Stimulated activated CD4-positive, alpha-beta T cell treated with anti-CD3 and anti-CD28 coated beads, Interleukin-2, amount 100 ng/mL, for 24 hours (primary cell): ENCODE measurements at places on chromosomes 11 and 22.
A peak's percentile ranks its signal among the peaks of the same experiment; 100 is the strongest.

GRCh38 chr22:29308791-29309262, 2.4 kb downstream of the GAS2L1 start:
- DNase-seq = no peak

DNA sequence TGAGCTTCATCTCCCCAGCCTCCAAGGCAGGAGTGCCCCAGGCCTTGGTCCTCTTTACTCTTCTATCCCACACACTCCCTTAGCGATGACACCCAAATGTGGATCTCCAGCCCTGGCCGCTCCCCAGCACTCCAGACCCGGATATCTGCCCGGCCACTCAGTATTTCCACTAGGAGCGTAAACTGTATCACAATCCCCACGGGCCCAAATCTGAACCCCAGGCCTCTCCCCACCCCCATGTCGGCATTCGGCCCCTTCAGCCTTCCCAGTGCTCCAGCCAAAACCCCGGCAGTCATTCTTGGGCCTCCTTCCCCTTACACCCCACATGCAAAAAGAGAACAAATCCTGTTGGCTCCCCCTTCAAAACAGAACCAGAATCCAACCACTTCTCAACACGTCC, 20.8 kb downstream of the WNT11 start:
- no peak for DNase-seq

DNA sequence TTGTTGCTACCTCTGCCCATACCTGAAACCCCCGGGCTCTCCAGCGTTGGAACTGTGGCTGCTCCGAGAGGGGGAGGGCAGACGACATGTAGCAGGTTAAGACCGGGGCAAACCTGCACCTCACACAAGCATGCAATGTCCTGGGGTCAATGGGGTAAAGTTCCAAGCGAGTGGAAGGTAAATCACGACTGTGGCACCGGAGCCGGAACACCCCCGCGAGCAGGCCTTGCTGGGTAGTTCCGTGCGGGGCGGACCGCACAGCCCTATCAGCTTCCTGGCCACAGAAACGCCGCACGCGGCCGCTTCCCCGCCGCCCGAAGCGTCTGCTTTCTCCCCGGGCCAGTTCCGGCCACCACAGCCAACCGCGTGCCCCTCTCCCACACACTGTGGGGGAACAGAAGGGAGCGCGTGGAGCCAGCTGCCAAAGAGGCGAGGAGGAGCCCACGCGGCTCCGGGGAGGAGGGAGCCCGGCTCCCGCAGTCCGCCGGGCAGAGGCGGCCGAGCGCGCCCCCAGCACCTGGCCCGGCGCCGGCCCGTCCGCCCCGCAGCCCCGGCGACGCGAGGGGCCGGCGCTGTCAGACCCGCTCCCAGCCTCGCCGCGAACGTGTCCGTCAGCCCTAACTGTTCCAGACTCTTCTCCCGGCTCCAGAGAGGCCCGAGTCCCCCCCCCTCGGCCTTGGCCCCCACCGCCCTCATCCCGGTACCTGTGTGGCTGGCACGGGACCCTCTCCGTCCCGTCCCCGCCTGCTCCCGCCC, 1.6 kb downstream of the SPTBN2 start:
- DNase-seq = peak; percentile 43

GRCh38 chr22:30204742-30205111, 41.8 kb downstream of the LIF start:
- DNase-seq = no peak

GRCh38 chr11:86874304-86875056, 74.1 kb downstream of the PRSS23 start:
- no peak for DNase-seq

- DNase-seq = no peak
Measured at GRCh38 chr22:50444663-50445062, 30.2 kb downstream of the SBF1 start.

GRCh38 chr11:66247295-66247694, 21.1 kb upstream of the RAB1B start:
- no peak for DNase-seq

DNA sequence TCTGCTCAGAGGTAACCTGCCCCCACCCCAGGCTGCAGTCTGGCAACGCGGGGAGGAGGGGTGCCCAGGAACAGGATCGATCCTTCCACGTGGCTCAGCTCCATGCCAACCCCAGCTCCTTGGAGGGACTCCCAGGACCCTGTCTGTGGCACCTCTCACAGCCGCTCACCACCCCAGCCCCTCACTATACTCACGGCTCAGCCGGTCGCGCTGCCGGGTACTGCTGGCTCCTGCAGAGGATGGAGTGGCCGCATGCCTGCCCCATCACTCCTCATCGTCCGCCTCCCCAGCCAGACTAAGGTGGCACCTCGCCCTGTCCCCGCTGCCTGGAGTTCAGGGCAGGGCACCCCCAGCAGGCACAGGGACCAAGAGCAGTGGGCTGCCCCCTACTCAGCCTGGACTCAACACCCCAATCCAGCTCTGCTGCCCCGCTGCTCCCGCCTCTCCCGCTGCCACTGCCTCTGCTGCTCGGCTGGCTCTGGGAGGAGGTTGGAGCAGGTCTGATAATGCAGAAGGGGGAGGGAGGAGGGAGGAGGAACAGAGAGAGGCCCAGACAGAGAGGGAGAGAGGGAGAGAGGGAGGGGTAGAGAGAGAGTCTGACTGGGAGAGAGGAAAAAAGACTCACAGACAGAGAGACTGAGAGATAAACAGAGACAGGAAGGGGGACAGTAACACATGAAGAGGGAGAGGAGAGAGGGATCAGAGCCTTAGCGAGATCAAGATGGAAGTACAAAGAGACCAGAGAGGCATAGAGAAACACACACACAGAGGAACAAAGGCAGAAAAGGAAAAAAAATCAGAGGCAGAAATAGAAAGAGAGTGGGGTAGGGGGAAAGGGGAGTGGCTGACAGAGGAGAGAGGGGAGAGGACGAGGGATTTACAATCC, at the start of gene PDE2A:
Gene PDE2A, minus strand, starts transcription at position 480 of the 886 bp plus-strand sequence. Its CDS starts 215 bp downstream, at position 265.
- no peak for DNase-seq

DNA sequence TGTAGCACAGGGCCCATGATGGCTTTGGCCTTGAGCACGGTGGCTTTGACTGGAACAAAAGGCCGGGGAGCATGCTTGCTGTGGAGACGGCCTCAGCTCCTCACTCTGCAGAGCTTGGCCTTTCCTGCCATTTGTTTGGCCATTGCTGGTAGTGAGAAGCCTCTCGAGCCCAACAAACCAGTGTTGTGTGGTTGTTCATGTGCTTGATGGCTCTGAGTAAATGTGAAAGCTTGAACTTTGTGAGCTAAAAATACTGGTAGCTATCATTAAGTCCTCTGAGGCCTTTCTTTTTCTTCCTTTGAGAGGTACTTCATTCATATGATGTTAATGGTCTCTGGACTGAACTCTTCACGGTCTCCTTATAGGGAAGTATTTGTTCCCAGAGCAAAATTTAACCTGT, 39.6 kb downstream of the NAT10 start:
- DNase-seq = no peak

- DNase-seq = no peak
Measured at GRCh38 chr11:119461229-119461963, 38.4 kb upstream of the THY1 start.

- no peak for DNase-seq
Measured at GRCh38 chr11:9765320-9766101, 101.6 kb downstream of the SWAP70 start.

DNA sequence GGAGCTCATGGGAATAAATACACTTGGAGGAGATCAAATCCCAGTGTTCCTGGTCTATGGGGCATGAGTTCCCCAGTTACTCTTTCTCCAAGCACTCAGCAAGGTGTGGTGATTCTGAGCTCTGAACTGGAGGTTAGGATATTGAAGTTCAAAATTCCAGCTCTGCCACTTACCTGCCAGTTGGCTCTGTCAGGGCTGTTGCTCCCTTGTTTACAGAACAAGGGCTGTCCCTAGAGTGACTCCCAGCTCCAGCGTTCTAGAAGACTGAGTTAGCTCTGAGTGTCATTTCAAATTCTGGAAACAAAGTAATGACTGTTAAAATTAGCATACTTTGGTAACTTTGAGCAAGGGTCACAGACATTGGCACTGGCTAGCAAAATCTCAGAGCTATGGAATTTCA, 69.7 kb upstream of the ZBED5 start:
- DNase-seq = no peak

GRCh38 chr11:111700162-111700561, 66.0 kb downstream of the PPP2R1B start:
- no peak for DNase-seq
